Kidney epithelial cell (primary cell): ENCODE measurements at places on chromosomes 7 and 10.

DNA sequence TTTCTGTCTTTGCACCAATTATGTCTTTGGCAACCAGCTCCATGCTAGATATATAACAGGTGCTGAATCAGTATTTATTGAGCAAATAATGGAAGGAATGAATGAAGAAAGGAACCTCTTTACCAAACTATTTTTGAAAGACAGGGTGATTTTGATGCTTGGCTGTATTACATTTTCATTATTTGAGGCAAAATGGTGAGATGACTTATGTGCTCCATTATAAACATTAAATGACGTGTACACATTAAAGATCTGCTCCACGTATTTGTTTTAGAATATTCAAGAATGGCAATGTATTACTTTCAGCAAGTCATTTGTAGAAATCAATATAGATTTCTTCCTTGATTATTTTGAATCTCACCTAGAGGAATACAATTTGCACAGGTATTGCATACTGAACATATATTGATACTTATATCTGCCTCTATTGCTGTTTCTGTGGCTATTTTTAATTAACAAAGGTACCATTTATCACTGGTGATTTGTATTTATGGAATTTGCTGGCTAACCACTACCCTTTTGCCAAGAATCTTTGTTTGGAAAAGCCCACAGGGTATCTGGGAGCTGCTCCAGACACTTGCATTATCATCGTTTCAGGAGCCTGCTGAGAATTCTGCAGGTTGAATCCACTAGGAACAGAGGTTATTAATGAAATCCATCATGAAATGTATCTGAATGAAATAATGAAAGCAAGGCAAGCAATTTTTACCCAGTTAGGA lies 92.2 kb downstream of the SEMA3C start:
- DNase-seq: no peak

- no peak for DNase-seq
Measured at GRCh38 chr10:58956926-58957325, 219.5 kb upstream of the PHYHIPL start.

- no peak for DNase-seq
Measured at GRCh38 chr10:73163096-73163495, 4.7 kb downstream of the ECD start.

DNA sequence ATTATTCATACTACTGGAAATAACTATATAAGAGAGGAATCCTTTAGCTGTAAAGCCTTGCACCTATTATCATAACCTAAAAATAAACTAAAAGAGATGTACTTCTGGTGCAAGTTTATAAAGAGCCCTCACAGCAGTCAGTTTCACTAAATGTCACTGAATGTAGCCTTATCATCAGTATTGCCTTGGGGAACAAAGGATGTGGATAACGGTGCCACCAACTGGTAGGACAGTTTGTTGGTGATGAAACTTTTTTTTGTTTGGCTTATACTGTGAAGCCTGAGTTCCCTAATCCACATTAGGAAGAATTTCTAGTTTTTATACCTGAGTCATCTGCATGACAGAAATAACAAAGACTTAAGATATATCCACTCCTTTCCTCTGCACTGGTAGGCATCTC lies 117.9 kb upstream of the COL1A2 start:
- no peak for DNase-seq

- no peak for DNase-seq
Measured at GRCh38 chr7:9846902-9847301, 1126.8 kb upstream of the PHF14 start.
